ENCODE measurements at places on chromosomes 2 and 18.

DNA sequence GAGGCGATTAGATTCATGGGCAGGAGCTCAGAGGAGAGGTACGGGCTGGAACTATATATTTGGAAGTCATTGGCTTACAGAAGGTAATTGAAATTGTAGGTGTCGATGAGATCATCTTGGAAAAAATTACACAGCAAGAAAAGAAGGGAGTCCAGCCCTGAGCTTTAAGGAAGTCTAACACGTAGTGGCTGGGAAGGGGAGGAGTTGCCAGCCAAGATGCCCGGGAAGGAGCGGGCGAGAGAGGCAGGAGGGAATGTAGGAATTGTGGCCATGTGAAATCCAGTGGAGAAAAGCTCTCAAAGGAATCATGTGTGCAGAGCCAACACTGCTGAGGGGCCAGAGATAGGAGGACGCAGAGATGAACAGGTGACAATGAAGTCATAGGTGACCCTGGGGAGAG lies 25.6 kb upstream of the SCYGR1 start:
- no peak for DNase-seq

DNA sequence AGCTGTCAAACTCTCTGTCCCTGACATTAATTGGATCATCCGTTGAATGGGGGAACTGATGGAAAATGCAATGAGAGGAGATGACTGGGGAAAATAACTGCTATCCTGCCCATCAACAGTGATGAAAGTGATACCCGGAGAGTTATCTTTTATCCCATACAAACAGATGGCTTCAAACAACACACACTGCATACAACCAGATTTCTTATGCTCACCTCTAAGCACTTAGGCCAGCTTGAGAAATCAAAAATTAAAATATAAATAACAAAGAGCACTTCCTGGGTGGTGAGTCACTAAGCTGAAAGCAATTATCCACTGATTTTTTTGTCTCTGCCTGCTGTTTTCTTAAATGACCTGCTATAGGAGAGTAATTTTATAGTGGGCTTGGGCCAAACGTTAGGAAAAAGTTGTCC lies 237.6 kb upstream of the RGPD4 start:
- DNase-seq: peak; percentile 71

DNA sequence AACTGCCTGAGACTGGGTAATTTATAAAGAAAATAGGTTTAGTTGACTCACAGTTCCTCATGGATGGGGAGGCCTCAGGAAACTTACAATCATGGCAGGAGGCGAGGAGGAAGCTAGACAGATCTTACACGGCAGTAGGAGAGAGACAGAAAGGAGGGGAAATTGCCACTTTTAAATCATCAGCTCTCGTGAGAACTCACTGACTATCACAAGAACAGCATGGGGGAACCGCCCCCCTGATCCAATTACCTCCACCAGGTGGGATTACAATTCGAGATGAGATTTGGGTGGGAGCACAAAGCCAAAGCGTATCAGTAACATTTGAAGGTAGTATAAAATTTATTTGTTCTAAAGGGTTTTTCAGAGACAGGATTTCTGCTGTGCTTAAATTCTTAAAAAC lies 5.4 kb downstream of the GALM start:
- no peak for DNase-seq

DNA sequence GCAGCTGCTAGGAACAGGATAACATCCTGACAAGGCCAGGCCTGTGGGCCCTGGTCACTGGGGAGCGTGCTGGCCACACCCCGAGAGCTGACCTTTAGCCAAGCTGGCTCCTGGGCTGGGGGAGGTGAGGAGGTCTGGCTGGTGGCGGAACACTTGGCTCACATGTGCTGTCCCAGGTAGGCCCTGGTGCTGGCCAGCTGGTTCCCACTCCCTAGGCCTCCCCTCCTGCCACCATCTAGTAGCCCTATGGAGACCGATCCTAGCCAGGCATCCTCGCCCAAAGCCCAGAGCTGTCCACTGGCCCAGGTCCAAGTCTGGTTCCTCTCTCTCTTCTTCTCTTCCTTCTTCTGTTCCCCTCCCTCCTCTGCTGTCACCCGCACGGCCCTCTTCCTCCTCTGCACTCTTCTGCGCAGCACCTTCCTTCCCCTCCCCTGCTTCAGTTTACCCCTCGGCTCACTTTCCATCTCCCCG lies 52.4 kb downstream of the TNS1 start:
- DNase-seq: no peak

- DNase-seq: peak; percentile 70
Observed at GRCh38 chr2:26072925-26073768, 39.3 kb downstream of the RAB10 start.

GRCh38 chr2:193336781-193337180 lies 1142.0 kb upstream of the TMEFF2 start:
- DNase-seq: no peak

GRCh38 chr2:7994397-7994951 lies 687.4 kb upstream of the ID2 start:
- DNase-seq: no peak

DNA sequence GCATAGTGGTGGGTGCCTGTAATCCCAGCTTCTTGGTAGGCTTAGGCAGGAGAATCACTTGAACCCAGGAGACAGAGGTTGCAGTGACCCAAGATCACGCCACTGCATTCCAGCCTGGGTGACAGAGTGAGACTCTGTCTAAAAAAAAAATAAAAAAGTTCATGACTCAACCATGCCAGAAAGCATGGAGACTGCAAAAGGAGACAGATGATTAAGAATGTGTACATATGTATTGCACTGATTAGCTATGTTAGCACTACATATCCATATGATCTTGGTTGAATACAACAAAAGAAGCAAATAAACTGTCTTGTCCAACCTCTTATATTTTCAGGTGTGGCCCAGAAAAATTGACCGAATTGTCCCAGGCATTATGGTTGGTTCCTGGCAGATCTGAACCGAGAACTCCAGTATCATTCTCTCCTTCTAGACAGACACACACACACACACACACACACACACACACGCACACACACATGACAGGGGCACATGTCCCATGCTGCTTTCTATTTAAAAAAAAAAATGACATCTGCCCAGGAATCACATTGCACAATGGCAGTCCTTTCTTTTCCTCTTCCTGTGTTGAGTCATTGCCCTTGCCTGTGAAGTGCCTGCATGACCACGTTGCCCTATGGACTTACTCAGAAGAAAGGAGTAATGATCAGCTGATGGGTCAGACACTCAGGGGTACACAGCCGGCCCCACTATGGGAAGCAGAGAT lies 65.6 kb downstream of the MYCN start:
- DNase-seq: peak; percentile 62

DNA sequence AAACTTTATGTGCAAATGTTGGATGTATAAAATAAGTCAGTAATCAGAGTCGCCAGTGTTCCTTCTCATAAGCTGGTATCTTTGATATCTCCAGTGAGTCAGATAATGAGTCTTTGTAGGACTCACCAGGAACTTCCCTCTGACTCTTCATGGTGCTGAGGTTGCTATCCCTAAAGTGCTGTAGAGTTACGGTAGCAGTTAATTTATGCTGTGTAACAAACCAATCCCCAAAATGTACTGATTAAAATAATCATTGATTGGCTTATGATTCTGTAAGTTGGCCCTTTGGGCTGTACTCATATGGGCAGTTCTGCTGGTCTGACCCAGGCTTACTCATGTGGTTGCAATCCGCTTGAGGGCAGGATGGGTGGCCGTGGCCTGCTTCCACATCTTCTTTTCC lies 43.8 kb downstream of the MAIP1 start:
- no peak for DNase-seq

DNA sequence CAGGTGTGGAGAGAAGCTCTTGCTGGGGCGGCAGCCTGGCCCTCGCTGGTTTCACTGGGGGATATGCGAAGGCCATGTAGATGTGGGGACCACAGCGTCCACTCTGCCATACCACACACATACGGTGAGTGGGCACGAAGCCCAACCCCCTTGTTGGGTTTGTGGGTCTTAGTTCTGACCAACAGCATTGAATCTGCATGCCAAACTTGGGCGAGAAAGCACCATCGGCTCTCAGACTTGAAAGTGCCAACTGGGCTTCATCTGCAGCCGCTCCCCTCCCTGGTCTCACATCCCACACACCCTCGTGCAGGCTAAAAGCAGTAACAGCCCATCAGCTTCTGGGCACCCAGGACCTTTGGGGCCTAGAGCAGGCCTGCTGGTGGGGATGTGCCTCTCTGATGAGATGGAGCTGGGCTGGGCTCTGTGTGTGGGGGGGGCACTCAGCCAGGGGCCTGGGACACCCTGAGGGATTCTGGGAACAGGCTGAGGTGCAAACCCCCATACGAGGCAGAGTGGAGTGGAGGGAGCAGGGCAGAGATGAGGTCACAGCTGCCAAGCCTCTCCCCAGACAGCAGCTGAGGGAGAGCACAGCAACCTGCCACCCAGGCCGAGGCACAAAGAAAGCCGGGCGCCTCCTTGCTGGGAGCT lies 264.4 kb downstream of the TWIST2 start:
- no peak for DNase-seq

DNA sequence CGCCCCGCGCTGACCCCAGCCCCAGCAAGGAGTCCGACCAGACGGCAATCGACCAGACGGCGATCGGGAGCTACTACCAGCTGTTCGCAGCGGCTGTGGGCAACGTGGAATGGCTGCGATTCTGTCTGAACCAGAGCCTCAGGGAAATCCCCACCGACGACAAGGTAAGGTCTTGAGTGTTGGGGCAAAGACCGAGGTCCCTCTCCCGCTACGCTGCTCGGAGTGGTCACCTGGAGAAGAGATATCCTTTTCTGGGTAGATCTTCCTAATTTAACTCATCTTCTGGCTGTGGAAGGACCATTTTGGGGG lies 704 bp downstream of the ANKRD53 start:
- DNase-seq: no peak

DNA sequence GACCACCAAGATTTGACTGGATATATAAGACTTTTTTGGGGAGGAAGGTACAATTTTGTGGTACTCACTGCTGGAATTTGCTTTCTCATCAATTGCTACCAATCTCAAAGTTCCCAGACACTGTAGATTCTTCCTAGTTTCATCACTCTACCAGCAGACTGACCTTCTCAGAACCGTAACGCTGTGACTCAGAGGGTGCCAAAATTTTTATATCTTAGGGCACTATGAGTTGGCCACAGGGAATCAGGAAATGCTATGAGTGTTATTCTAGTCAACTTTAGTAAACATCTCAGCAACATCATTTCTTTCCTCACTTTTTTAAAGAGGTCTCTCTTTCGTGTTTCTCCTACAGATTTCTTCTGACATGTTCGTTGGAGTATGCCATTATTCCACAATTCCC lies 499.0 kb downstream of the TMX3 start:
- DNase-seq: no peak

GRCh38 chr18:79635427-79635726 lies 44.2 kb upstream of the CTDP1 start:
- no peak for DNase-seq

DNA sequence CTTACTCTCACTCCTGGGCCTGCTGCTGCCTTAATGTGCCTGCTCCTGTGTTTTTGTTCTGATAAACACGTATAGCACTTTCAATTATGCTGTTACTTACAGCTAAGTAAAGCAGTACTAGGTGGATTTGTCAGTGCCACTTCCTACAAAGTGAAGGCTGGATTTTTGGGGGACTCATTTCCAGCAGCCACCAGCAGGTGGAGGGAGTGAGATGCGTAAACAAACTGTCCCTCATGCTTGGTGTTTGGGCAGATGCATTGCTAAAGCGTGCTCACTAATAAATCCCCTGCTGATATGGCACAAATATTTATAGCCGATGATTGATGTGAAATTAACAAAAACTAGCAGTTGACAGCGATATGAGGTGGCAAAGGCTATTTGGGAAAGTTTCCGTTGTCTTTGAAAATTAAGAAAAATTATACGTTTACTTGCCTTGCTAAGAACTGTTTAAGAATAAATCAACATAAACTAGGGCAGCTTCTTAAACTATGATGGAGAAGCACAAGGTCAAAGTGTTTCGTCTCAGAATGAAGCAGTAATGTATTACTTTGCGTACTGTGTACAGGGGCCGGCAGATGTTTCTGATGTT lies 101.7 kb downstream of the AGAP1 start:
- DNase-seq: peak; percentile 64

DNA sequence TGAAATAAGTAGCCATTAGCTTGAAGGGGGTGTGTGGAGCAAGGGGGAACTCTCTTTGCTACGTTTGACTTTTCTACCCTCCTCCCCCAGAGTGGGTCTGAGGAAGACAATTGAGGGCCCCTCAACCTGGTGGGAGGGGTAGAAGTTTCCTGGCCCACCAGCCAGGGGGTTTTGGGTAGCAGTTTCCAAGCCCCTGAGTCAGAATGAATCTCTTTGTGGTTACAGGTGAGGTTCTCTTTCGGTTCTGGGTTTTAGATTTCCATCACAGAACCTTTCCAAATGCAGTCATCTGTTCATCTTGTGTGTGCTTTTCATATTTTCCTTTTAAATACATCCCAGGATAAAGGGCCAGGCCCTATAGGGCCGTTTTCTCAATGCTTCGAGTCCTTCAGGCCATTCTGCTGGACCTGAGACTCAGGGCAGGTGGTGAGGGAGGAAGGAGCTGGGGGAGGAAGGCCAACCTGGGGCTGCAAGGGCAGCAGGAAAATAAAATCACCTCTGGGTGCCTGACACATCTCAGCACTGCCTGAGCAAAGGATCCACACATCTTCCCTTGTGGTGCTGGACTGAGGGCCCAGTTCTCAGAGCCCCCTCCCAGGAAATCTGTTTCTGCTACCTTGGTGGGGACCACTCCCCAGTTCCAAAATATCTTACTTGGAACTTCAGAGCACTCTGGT lies 4.7 kb downstream of the LBH start:
- DNase-seq: no peak

DNA sequence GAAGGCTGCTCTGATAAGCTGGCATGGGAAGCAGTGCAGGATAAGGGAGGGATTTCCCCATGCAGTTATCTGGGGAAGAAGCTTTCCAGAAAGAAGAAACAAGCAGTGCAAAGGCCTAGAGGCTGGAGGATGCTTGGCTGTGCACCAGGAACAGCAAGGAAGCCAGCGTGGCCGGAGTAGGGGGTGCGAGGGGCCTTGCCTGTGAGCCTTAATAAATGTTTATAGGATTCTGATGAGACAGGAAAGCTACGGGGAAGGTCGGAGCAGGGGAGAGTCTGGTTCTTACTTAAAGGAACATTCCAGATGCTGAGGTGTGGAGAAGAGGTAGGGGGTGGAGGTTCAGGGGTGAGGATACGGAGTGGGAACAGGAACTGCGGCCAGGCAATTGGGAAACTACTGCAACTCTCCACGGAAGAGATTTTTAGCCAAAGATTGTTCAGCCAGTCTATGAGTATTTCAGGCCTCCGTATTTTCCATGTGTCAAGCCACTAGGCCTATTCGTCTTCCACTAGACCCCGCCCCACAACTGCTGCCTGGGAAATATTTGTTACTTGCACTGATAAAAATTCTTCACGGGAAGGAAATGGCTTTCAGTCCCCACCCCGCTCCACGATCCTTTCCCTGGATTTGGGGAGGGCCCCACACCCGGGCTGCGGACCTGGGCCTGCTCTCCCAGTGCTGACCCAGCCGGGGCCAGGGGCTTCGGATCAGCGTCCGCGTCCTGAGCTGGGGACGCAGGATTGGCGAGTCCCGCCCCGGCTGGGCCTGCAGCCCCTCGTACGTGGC lies 516 bp downstream of the EIF2AK2 start:
- peak; percentile 35 for DNase-seq

DNA sequence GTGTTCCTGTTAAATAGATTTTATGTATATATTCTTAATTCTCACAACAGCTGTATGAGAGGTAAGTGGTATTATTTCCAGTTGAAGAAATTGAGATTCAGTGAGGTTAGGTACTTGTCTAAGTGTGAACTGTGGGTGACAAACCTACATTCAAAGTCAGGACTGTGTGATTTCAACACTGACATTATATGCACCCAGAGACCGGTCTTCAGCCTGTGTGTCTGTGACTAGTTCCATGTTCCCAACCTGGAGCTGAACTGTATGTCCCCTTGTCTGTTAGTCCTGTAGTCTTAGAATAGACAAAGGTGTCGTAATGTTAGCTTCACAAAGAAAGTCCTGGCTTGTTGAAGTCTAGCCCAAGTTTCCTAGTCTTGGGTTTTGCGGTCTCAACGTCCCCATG lies 17.4 kb downstream of the PLEKHB2 start:
- no peak for DNase-seq

Data from renal cortical epithelial cell (primary cell).